Activated naive CD8-positive, alpha-beta T cell treated with anti-CD3 and anti-CD28 coated beads for 36 hours (primary cell): ENCODE measurements at places on chromosomes 4 and X. TPM values are rescaled to one million over a fixed set of nuclear protein-coding genes. Genes with fewer than 3 reads are reported as not detected.
A peak's percentile ranks its signal among the peaks of the same experiment; 100 is the strongest.

PPP1R2C gene
- total RNA-seq = not detected

CXCL10 gene
- total RNA-seq = 2.1 TPM

TEX13B gene
- not detected for total RNA-seq

DNA sequence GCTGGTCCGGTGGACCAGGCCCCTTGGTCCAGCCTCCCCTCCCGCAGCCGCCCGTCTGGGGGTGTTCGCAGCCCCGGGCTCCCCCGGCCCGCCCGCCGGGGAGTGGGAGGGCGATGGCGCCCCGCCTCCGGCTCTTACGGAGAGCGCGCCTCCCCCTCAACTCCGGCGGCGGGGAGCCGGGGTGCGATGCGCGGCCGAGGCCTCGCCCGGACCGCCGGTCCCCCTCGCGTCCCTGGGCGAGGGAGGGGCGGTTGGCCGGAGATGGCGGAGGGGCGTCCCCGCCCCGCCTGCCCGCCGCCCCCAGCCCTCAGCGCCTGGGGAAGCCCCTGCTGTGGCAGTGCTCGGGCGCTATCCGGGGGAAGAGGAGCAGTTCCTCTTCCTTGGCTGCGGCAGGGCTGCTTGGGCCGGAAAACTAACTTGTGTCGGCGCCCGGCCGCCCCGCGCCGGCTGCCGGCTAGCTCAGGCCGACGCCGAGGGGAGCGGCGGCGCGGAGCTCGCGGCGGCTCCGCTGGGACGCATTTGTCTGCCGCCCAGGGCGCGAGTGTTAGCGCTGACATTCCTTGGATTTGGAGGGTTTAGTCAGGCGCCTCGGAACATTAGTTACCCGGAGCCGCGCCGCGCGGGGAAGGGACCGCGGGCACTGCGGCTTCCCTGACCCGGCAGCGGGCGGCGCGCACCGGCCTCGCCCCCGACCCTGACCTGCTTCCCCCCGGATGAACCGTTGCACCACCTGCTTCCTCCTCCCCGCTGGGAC lies 994 bp downstream of the GALNT7 start:
- peak; percentile 69 for DNase-seq

DNA sequence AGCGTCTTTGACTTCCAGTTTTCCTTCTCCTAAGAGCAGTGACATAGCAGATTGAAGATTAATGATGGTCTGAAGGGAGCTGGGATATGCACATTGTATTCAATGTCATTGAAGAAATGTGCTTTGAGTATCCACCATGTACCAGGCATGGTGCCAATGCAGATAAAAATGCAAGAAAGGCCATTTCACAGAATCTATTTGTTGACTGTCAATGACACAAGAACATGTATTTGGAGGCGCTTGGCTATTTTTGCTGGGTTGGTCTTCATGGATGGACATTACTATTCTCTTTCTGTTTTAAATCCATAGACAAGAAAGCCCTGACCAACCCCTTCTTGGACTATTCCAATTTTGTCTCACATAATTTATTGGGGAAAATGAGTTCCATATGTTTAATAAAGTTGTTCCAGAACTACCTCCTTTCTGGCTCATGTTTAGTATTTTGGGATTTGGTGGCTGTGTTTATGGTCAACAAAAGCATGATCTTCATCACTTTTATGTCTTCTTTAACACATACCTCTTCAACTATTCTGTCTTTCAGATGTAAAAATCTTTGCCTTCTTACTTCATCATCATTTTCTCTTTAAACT lies 174.5 kb downstream of the CPE start:
- DNase-seq = no peak

GRCh38 chrX:78106651-78106986 lies 2.6 kb downstream of the PGK1 start:
- DNase-seq = no peak
